Activated CD4-positive, alpha-beta T cell treated with anti-CD3 and anti-CD28 coated beads, Interleukin-10, Interleukin-2, amounts not matched to agents 100 ng/mL and 50 ng/mL, durations not matched to agents 16 hours and 8 hours (primary cell): ENCODE measurements at places on chromosomes 11 and 22.
A peak's percentile ranks its signal among the peaks of the same experiment; 100 is the strongest.

- DNase-seq = no peak
Measured at GRCh38 chr11:2751523-2752203, 51.9 kb upstream of the KCNQ1OT1 start.

DNA sequence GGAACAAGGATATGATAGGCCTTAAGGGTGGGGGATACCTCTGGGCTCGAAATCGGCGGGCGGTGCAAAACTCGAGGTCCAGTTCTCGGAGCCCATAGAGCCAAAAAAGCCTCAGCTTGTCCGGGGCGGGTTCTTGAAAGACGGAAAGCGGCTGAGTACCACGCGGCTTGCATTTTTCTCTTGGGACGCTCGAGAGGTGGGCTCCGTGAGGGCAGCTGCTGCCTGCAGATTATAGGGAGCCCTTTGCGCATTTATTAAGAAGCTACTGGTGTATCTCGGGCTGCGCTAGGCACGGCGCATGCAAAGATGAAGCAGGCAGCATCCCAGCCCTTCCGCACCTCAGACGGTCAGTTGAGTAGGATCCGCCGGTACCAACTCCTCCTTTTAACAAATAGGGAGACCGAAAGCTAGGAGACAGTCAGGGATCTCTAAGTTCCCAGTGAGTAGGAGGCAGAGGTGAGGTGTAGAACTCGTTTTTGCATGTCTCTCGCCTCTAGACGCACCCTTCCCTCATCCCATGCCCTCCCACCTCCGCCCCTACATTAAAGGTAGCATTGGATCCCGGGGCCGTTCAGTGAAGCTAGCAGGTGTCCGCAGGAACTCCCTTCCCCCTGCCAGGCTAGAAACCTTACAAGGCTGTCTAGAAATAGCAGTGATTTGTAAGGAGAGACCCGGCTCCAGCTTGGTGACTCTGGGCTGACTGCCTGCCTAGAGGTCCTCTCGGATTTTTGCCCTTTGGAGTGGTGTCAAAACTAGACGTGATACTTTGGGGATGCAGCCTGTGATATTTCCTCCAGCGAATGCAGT is 768 bp downstream of the LDHA start:
- peak; percentile 31 for DNase-seq

DNA sequence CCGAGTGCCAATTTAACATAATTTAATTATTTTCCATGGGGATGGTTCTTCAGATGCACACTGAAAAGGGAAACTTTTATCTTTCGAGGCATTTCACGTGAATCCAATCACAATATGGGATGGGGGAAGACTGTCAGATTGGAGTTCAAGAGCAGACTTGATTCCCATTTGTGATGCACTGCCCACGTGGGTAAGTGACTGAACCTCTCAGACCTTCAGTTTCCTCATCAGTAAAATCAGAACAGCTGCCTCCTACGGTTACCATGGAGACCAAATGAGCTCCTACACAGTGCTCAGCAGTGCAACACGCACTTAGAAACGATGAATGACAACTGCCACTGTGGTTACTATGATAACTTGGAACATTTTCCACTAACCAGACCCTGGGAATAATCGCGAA is 21.7 kb downstream of the KIAA0930 start:
- DNase-seq = peak; percentile 82

DNA sequence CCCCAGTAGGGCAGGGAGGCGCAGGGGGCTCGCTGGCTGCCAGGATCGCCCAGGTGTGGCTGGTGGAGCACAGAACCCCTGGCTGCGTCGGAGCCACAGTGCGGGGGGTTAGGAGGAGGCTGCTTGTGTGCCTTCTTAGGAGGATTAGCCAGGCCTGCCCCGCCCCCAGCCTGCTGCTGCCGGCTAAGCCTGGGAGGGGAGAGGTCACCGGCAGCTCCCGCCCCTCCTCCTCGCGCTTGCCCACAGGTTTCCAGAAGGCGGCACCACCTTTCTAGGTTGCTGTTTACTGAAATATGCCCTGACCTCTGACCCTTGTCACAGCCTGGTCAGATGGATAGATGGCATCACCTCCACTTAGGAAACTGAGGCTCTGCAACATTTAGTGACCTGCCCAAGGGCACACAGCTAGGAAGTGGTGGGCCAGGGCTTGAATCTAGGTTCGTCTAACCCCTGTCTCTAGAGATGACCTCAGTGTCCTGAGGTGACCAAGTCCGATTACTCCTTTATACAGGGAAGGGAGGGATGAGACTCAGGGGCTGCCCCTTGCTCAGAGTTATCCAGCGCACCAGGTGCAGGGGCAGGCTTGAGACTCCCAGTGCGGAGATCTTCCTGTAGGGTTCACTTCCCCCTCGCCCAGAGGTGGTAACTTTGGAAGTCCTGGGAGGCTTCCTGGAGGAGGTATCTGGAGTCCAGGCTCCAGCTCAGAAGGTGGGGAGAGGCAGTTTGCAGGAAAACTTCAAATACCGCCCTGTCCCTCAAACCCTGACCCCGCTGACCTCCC is 44.0 kb downstream of the MYO7A start:
- DNase-seq = no peak

GRCh38 chr11:68003846-68004550 is at the start of gene UNC93B1:
Gene UNC93B1 (minus strand): TSS chr11:68004097. CDS start chr11:68004043, 54 bp downstream.
- peak; percentile 90 for DNase-seq

DNA sequence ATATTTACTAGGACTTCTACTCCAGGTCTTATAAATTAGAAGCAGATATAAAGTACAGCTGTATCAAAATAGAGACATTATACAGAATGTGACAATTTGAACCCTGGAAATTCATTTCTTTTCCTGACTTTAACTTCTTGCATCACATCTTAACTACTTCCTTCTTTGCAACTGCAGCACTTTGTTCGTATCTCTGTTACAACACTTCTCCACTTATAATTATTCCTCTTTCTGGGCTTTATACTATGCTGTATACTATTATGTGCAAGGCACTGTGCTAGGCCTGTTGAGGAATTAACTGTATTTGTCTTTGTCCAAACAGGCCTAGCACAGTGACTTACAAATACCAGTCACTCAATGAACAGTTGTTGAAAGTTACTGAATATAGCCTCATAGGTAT is 1.8 kb upstream of the SLC36A4 start:
- DNase-seq = no peak

DNA sequence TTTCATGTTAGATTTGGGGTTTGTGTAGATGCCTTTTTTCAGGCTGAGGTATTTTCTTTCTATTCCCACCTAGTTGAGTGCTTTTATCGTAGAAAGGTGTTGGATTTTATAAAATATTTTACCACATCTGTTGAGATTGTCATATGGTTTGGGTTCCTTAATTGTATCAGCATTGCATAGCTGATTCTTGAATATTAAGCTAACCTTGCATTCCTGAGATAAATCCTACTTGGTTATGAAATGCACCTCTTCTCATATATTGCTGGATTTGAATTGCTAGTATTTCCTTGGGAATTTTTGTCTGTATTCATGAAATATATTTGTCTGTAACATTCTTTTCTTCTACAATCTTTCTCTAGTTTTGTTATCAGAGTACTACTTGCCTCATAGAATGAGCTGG is 10.1 kb downstream of the XKR3 start:
- no peak for DNase-seq

DNA sequence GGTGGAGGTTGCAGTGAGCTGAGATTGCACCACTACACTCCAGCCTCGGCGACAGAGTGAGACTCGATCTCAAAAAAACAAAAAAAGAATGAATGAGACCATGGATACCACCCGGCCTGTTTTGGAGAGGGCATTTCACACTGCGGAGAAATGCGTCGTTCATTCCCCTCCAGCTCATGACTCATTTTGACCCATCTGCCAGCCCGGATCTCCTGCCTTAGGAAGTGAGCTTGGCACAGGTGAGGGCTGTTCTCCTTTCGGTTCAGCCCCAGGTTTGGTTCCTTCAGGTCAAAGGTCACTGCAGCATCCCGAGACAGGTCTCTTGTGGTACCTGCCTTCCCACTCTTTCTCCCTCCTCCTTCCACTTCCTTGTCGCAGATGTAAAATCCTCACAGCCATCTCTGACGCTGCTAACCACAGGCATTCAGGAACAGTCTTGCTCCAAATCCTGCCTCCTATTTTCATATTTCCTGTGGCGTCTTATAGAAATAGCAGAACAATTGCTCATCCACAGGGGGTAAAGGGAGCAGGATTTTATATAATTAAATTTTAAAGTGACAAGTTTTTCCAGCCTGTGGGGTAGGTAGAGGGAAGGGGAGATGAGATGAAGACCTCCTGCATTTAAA is 517.9 kb downstream of the NTM start:
- DNase-seq = no peak

GRCh38 chr11:102603091-102603490 is 22.0 kb downstream of the MMP20 start:
- DNase-seq = no peak

GRCh38 chr22:22506736-22507135 is 1.8 kb downstream of the ZNF280B start:
- no peak for DNase-seq

DNA sequence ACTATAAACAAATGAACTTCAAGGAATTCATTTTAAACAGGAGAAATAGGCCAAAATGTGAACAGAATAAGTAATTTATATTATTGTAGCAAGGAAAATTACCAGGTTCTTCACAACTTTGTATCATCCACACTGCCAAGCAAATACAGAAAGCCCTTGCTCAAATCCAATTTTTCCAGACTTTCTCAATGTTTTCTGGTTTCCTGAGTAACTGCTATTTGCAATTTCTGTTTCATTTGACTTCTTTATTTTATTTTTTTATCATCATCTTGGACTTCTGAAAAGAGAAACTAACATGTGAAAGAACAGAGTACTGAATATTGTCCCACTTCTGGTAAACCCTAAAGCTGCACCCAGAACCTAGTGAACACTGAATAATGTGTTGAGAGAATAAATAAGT is 61.0 kb downstream of the SLC1A2 start:
- DNase-seq = no peak

DNA sequence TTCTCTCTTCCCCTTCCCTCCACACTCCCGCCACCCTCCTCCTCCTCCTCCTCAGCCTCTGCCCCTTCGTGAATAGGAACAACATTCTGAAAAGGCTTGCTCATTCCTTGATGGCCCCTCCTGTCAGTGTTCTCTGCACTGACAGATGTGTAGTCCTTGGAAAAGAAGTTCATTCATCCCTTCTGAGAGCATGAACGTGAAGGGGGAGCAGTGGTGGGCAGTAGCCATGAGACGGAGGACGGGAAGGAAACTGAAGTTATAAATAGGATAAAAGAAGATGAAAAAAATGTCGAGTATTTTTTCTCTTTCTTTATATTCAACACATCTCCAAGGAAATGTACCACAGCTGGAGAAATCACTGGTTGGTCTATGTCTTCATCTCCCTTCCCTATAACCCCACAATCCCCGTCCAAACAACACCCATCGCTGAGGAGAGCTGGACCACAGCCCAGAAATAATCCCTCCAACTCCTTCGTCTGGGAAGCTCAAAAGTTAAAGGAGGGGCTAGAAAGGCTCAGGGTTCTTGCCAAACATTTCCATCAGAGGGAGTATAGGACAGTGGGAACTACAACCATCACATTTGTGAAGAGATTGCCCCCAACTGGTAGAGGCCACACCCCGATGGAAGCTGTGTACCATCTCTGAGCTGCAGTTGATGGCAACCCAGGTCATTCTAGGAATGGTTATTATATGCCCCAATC is 33.5 kb downstream of the ETS1 start:
- DNase-seq = no peak

GRCh38 chr11:10149553-10149952 is 144.5 kb downstream of the SBF2 start:
- DNase-seq = no peak

DNA sequence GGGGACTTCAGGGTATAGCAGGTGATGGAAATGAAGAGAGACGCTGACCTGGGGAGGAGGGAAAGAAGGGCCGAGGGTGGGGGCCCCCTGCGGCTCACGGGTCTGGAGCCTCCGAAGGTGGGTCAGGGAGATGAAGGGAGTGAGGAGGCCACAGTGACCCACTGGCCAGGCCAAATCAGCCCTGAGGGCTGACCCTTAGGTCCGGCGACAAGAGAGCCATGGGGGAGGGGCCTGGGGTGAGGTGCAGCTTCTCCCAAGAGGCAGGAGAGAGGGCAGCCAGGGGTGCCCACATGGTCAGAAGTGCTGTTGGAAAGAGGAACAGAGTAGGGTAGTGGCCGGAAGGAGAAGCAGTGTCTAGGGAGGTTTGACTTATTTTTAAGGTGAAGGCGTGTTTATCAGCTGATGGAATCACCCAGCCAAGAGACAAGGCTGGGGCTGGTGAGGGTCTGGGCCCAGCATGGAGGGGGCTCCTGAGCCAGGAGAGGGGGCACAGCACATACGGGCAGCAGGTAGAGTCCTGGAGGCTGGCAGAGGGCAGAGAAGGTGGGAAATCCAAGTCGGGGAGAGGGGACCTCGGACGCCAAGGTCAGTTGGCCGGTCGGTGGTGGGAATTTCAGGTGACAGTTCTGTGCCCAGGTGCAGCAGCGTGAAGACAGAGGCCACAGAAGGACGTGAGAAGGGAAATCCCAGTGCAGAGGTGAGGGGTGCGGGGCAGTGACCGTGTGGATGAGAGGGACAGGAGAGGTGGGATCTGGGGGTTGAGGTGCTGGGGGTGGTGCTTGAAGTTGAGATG is 49.0 kb downstream of the LINC01488 start:
- DNase-seq = no peak
